NCI-H1930 (cell line): ENCODE measurements at places on chromosomes 7 and 10.
A peak's percentile ranks its signal among the peaks of the same experiment; 100 is the strongest.

- no peak for DNase-seq
Observed at GRCh38 chr7:13152755-13153154, 465.3 kb downstream of the ARL4A start.

GRCh38 chr10:92575961-92576360 lies 2.1 kb upstream of the IDE start:
- no peak for DNase-seq

DNA sequence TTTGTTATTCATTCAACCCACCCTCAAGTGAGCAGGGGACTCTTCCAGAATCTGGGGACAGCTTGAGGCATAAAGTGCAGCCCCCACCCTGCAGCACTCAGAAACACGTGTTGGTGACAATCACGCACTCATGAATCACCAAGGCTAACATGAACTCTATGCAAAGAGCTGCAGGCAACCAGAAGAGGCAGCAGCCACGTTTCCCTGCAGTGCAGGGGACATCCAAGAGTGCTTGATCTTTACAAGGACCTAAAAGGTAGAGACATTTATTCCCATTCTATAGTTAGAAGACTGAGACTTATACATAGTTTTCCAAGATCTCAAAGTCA lies 135.2 kb upstream of the GDF10 start:
- DNase-seq = no peak

GRCh38 chr7:91474074-91474473 lies 209.8 kb downstream of the FZD1 start:
- DNase-seq = no peak

GRCh38 chr7:65989694-65990080 lies 7.7 kb upstream of the GUSB start:
- DNase-seq = no peak

- DNase-seq = no peak
Observed at GRCh38 chr7:89777499-89777898, 376.8 kb upstream of the STEAP1 start.

DNA sequence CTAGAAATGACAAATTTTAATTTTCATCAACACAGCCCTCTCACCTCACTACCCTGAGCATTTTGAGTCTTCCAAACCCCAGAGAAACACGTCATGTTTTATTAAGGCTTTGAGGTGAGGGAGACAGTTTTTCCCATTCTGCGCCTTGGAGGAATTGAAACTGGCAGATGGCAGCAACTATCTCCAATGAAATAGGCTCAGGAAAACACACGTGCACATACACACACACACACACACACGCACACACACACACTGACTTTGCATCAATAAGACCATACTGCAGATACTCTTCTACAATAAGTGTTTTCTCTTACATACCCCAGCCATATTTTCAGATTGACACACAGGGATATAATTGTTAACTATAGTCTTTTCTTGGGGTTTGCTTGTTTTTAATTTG lies 3.2 kb upstream of the SFTPA2 start:
- no peak for DNase-seq

- no peak for DNase-seq
Observed at GRCh38 chr7:97307521-97308108, 190.1 kb downstream of the SDHAF3 start.

- DNase-seq = no peak
Observed at GRCh38 chr10:117399341-117400196, 24.3 kb upstream of the PDZD8 start.

DNA sequence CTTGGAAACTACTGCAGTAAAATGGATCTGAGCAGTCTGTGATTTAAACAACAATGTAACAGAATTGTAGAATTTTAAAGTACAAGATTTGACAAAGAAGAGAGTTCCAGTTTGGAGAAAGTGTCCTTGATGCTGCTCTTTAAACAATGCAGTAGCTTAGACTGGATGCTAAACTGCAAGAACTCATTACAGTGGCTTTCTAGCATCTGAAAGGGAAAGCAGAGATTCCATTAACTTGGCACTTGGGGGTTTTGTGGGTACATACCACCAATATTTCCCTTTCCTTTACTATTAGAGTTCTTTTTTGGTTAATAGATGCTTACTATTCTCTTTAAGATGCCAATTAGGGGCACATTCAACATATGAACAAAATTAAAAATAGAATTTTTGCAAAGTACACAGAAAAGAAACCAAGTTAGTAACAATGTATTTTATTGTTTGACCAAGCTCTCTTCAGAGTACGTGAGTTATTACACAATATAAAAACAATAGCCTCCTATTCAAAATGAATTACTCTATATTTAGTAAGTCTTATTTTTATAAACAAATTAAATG lies 11.9 kb downstream of the PSTK start:
- DNase-seq = no peak

DNA sequence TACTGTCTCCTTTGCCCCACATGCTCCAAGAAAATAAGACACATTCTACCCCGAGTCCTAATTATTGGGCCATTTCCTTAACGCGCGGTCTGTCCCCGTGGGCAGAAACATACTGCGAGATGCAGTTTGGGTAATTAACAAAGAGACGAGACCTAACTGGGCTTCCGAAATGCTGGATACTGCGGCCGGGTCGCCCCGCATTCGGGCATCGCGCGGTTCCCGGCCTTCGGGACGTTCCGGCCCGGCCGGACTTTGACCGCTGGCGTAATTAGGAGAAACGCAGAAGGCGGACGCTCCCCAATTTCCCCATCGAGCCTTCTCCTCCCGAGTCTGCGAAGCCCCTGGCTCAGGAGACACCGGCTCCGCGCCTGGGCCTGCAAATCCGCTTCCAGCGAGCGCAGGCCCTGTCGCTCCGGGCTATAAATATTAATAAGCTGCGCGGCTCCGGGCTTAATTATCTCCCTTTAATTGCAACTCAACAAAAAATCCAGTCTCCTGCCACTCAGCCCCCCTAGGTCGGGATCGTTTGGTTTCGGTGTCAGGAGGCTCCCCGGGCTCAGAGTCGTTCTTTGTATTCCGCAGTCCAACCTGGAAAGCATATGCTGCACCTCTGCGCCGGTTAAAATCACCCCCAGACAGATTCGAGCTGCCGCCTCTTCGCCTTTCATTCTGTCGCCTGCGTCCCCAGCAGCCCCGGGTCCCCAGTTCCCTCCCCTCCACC lies 131.5 kb downstream of the SPAG6 start:
- DNase-seq = no peak

DNA sequence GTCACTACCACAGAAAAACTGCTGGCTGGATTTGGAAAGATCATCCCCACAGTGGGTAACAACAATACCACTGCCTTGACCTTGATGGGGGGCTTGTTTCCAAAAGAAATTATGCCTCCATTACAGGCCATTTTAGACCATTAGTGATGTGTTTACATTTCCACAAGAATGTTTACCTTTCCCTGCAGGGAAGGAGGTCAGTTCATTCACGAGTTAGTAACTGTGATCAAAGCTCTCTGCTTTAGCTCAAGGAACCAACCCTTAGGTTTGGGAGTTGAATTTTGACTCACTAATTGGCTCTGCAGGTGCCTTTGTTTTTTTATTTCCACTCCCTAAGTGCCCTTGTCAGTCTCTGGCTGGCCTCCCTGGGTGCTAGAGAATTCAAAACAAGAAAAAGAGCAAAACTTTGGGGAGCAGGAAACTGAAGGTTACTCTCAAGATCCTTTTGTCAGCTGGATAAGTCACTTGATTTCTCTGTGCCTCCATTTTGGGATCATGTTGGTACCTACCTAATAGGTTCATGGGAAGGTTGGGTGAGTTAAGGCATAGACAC lies 41.1 kb upstream of the NUPR2 start:
- peak; percentile 62 for DNase-seq

- DNase-seq = no peak
Observed at GRCh38 chr7:71864130-71864529, 548.0 kb downstream of the CALN1 start.

DNA sequence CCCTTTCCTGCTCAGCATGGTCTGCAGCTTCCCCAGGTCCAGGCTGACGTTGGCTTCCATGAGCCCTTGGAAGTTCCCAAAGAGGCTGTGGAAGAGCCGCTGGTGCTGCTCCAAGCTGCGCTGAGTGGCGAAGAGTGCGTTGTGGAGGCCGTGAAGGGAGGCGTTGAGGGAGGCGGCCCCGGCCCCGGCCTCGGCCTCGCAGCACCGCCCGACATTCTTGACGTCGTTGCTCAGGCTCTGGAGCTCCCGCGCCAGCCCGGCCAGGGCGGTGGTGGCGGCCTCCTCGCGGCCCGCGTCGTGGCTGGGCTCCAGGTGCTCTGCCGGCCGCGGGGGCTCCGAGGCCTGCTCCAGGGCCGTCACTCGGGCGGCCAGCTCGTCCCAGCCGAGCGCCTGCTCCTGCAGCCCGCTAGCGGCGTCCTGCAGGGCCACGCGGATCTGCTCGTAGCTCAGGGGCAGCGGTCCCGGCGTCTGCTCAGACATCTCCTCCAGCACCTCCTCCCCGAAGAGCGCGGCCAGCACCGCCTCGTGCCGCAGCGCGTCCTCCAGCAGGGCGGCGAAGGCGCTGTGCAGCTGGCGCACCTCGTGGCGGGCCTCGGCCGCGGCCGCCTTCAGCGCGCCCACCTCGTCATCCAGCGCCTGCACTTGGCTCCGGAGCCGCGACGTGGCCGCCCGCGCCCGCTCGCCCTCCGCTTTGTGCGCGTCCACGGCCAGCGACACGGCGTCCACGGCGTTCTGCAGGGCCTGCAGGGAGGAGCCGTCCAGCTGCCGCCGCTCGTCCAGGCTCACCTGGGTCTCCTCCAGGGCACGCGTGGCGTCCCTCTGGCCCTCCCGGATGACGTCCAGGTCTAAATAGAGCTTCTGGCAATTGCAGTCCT lies 14.7 kb downstream of the MMRN2 start:
- no peak for DNase-seq

DNA sequence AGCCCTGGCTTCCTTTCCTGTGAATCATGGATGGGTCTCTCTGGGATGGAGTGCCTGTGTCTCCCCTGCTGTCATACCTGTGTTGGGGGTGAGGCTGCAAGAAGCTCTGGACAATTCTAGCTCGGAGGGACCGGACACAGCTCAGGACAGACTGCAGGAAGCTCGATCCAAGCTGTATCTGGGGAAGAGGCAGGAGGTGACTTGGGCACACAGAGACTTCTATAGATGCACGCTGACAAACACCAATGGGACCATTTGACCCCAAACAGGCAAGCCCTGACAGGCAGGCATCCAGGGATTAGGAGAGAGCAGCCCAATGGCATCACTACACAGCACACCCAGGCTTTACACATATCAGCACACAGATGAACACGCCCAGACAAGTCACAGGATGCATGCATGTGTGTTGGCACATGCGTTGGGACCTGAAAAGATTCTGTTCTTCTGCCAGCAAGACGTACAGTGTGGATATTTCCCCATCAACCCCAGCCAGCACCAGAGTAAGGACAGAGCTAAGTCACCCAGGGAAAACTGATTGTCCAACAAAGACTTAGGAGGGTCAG lies 4.5 kb downstream of the LLCFC1 start:
- DNase-seq = no peak

DNA sequence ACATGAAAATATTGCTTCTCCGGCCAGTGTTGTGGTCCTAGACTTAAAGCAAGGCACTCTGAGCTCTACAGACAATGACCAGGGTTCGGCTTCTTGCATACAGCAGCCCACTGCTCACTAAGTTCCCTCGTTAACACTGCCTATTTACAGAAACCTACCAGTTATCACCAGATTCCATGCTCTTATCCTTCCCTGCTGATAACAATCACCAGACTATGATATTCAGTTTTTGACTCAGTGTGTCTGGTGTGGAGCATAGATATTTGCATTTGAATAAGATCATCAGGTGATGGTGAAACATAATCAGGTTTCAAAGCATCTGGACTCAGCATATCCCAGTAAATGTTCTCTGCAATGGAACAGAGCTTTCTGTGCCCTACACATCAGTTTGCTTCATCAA lies 182.3 kb downstream of the SNX13 start:
- no peak for DNase-seq

GRCh38 chr7:158228131-158228530 lies 359.5 kb downstream of the PTPRN2 start:
- no peak for DNase-seq
